Type B pancreatic cell (in vitro differentiated cells): ENCODE measurements at places on chromosomes 1 and 21. TPM values are rescaled to one million over a fixed set of nuclear protein-coding genes. Genes with fewer than 3 reads are reported as not detected.

DNA sequence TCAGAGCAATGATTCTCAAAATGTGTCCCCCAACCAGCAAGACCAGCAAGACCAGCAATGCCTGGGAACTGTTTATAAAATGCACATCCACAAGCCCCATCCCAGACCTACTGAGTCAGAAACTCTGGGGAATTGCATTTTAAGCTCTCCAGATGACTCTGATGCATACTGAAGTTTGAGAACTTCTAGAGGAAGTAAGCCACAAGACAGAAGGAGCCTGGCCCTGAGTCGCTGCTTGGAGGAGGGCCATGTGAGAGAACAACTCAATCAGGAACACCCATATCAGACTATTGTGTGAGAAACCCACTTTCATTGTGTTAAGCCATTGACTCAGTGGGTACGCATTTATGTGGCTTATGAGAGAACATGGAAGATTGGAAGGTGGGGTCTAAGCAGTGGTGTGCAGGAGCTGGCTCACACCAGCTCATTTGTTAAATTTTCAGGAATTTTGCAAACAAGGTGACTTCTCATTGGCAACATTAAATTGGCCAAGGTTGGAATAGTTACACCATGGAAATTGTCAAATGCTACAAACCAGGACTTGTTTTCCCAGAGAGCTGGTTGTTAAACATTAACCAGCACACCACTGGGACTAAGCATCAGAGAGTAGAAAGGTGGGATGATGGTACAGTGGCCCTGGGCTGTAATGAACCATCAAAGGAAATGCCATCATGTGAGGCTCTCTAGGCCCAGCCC, 38.9 kb downstream of the ATP1A1 start:
- H3K36me3 ChIP-seq: peaks cover 15% of the 10 kb centered on the region
- H3K4me3 ChIP-seq: no peak overlapping the region
- H3K27ac ChIP-seq: no peak overlapping the region

DNA sequence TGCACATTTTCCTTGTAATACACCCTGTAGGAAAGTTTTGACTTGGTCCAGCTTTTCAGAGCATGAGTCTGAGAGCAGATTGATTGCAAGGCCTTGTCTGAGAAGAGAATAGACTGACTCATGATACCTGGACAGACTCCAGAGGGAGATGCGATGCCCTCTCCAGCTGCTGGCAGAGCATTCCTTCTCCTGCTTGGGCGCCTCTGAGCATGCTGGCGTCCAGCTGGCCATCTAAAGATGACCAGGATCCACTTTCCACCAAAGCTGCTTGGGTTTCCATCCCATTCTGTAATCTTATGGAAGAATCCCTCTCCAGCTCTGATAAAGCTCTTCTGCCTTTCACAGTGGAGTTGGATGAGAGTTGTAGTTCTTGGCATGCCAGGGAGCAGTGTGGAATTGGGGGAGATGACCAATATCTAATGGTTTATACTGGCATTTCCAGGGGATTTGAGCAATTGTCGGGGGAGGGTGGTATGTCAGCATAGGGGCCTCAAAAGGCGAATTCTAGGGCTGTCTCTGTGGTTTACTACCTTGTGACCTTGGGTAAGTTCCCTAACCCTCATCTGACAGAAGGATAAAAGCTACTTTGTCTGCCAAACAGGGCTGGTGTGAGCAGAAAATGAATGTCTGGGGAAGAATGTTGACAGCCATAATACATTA, 19.5 kb downstream of the SZRD1 start:
- no peaks in the 10 kb centered on the region for H3K27me3 ChIP-seq
- H3K4me3 ChIP-seq: no peak overlapping the region
- no peak for DNase-seq

DNA sequence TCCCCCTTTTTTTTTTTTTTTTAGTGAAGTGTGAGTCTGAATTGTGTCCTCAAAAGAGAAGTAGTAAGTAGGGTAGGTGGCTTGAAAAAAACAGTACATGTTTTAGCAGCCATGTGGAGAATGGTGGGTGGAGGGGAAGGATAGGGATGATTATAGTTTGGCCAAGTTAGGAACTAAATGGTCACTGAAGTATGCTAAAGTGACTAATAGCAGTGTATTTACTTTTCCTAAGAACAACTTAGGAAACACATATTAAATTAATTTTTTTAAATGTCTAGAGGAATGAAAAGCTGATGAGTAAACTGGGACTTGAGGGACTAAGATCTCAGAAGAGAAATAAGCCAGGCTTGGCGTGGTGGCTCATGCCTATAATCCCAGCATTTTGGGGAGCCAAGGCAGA, 55.5 kb downstream of the PLA2G4A start:
- H3K36me3 ChIP-seq: no peaks in the 10 kb centered on the region
- no peak overlapping the region for H3K4me3 ChIP-seq
- no peaks in the 10 kb centered on the region for H3K4me1 ChIP-seq
- no peak overlapping the region for H3K27ac ChIP-seq
- no peak for DNase-seq
- peaks cover 31% of the 10 kb centered on the region for H3K27me3 ChIP-seq

GRCh38 chr1:175183586-175183985, 9.0 kb downstream of the KIAA0040 start:
- DNase-seq: no peak
- H3K4me3 ChIP-seq: no peak overlapping the region
- H3K27ac ChIP-seq: no peak overlapping the region
- H3K4me1 ChIP-seq: peaks cover 2% of the 10 kb centered on the region
- peaks cover 16% of the 10 kb centered on the region for H3K27me3 ChIP-seq
- H3K36me3 ChIP-seq: peaks cover 3% of the 10 kb centered on the region

- no peak for DNase-seq
- no peak overlapping the region for H3K4me3 ChIP-seq
- no peak overlapping the region for H3K27ac ChIP-seq
- no peaks in the 10 kb centered on the region for H3K27me3 ChIP-seq
- no peaks in the 10 kb centered on the region for H3K36me3 ChIP-seq
- peaks cover 16% of the 10 kb centered on the region for H3K4me1 ChIP-seq
Measured at GRCh38 chr1:231862611-231863010, 236.0 kb downstream of the DISC1 start.

DNA sequence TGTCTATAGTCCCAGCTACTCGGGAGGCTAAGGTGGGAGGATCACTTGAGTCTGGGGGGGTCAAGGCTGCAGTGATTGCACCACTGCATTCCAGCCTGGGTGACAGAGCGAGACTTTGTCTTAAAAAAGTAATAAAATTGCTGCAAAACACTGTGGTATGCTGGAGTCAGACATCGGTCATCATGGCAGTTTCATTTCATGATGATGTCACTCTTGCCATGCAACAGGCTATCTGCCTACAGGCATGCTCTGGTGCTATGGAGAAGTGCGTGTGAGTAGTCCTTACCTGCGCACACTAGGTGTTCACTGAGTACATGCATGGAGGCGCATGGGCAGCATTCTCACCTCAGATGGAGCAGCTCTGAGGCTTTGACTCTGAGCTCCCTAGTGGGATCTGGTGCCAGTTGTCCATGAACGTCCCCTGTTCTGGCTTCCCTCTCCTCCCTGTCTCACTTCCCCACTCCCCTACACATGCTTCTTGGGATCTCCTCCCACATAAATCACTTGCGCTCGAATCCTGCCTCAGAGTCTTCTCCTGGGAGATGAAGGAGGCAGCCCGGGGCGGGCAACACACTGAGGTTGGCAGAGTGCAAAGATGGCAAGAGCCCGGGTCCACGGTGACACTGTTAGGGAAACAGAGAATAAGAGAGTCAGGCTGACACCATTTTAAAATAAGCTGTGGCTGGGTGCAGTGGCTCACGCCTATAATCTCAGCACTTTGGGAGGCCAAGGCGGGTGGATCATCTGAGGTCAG, 10.4 kb upstream of the CELA3B start:
- peaks cover 3% of the 10 kb centered on the region for H3K27me3 ChIP-seq
- no peak overlapping the region for H3K4me3 ChIP-seq
- no peaks in the 10 kb centered on the region for H3K36me3 ChIP-seq
- peaks cover 9% of the 10 kb centered on the region for H3K4me1 ChIP-seq
- no peak overlapping the region for H3K27ac ChIP-seq

DNA sequence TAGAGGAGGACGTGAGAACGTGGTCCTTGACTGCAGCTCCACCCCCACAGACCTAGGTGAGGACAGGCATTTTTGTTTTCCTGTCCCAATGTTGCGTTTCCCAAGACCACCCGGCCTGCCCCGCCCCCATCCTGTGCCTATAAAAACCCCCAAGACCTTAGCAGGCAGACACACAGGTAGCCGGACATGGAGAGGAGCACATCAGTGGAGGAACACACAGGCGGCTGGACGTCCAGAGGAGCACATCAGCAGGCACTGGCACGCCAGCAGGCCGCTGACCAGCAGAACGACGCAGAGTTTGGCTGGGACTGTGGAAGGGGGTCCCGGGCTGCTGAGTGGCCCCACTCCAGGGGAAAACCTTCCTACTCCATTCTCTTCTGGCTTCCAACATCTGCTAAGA, 12.7 kb upstream of the HMGCL start:
- peak overlapping the region; percentile 55 for H3K27ac ChIP-seq
- peaks cover 6% of the 10 kb centered on the region for H3K4me1 ChIP-seq
- peaks cover 27% of the 10 kb centered on the region for H3K27me3 ChIP-seq
- DNase-seq: no peak

- DNase-seq: no peak
- no peak overlapping the region for H3K4me3 ChIP-seq
- H3K36me3 ChIP-seq: no peaks in the 10 kb centered on the region
Measured at GRCh38 chr1:183598386-183598785, 8.1 kb upstream of the NCF2 start.

GRCh38 chr1:43436371-43436770, 17.4 kb downstream of the HYI start:
- peaks cover 27% of the 10 kb centered on the region for H3K36me3 ChIP-seq
- H3K4me1 ChIP-seq: peaks cover 18% of the 10 kb centered on the region
- H3K27ac ChIP-seq: peak overlapping the region; percentile 27
- no peak for DNase-seq
- H3K4me3 ChIP-seq: no peak overlapping the region
- H3K27me3 ChIP-seq: no peaks in the 10 kb centered on the region

DNA sequence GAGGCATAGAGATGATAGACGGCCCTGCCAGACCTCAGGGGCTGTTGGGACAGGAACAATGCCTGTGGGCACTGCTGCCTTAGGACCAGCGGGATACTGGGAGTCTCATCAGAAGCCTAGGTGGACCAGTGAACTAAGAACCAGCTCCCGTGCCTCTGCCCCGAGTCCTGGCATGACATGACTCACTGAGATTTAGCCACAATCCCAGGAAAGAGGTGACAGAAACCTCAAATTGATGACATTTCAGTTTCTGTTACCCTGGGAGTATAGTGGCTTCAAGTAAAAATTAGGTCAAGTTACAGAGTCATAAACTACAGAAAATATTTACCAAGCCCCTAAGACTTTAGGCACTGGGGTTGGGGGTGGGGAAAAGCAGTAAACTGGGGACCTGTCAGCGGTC, 74.6 kb upstream of the GADD45A start:
- H3K27ac ChIP-seq: no peak overlapping the region
- no peak overlapping the region for H3K4me3 ChIP-seq
- H3K27me3 ChIP-seq: no peaks in the 10 kb centered on the region
- peaks cover 3% of the 10 kb centered on the region for H3K36me3 ChIP-seq

GRCh38 chr1:9542430-9542829, 3.2 kb downstream of the SLC25A33 start:
- peaks cover 8% of the 10 kb centered on the region for H3K36me3 ChIP-seq
- DNase-seq: no peak
- peak overlapping the region; percentile 74 for H3K4me3 ChIP-seq
- no peaks in the 10 kb centered on the region for H3K27me3 ChIP-seq

- H3K27me3 ChIP-seq: no peaks in the 10 kb centered on the region
- no peak overlapping the region for H3K27ac ChIP-seq
- H3K36me3 ChIP-seq: peaks cover 3% of the 10 kb centered on the region
- H3K4me3 ChIP-seq: no peak overlapping the region
- H3K4me1 ChIP-seq: peaks cover 6% of the 10 kb centered on the region
Measured at GRCh38 chr1:240423246-240423924, 188.6 kb downstream of the GREM2 start.

- no peaks in the 10 kb centered on the region for H3K36me3 ChIP-seq
- no peak for DNase-seq
- H3K4me3 ChIP-seq: no peak overlapping the region
- no peaks in the 10 kb centered on the region for H3K27me3 ChIP-seq
- H3K4me1 ChIP-seq: peaks cover 15% of the 10 kb centered on the region
Measured at GRCh38 chr1:211915924-211916323, 85.4 kb upstream of the LPGAT1 start.

- H3K27me3 ChIP-seq: peaks cover 1% of the 10 kb centered on the region
- H3K27ac ChIP-seq: no peak overlapping the region
- no peak for DNase-seq
Measured at GRCh38 chr1:29450591-29450990, 214.3 kb downstream of the PTPRU start.

- DNase-seq: no peak
- H3K27ac ChIP-seq: no peak overlapping the region
- H3K4me3 ChIP-seq: no peak overlapping the region
- no peaks in the 10 kb centered on the region for H3K36me3 ChIP-seq
- peaks cover 7% of the 10 kb centered on the region for H3K4me1 ChIP-seq
Measured at GRCh38 chr1:198032668-198033067, 115.5 kb downstream of the LHX9 start.

- no peak for DNase-seq
- H3K36me3 ChIP-seq: no peaks in the 10 kb centered on the region
- no peaks in the 10 kb centered on the region for H3K4me1 ChIP-seq
- H3K4me3 ChIP-seq: no peak overlapping the region
Measured at GRCh38 chr1:55012661-55013060, 13.9 kb downstream of the BSND start.

DNA sequence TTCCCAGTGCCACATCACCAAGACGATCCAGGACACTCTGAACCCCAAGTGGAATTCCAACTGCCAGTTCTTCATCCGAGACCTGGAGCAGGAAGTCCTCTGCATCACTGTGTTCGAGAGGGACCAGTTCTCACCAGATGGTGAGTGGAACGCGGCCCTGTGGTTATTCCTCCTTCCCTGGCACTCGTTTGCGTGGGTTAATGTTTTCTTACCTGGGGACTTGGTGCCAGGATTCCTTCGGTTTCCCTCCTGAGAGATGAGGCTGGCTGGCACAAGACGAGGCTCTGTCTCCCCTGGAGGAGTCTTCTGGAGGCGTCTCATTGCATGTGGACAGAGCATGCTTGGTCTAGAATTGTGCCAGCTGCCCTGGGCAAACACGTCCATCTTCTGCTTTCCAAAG, 29.3 kb downstream of the ATP5PO start:
- DNase-seq: no peak
- H3K27me3 ChIP-seq: no peaks in the 10 kb centered on the region
- no peak overlapping the region for H3K4me3 ChIP-seq
- H3K27ac ChIP-seq: no peak overlapping the region
- no peaks in the 10 kb centered on the region for H3K36me3 ChIP-seq
- H3K4me1 ChIP-seq: peaks cover 27% of the 10 kb centered on the region

- peak overlapping the region; percentile 85 for H3K27ac ChIP-seq
- H3K4me3 ChIP-seq: peak overlapping the region; percentile 99
- H3K36me3 ChIP-seq: peaks cover 4% of the 10 kb centered on the region
- H3K27me3 ChIP-seq: no peaks in the 10 kb centered on the region
Measured at GRCh38 chr1:23167353-23168078, 1.1 kb downstream of the LUZP1 start.

GRCh38 chr1:211583011-211583992, 4.3 kb upstream of the SLC30A1 start:
- DNase-seq: no peak
- H3K4me3 ChIP-seq: no peak overlapping the region
- no peaks in the 10 kb centered on the region for H3K27me3 ChIP-seq
- no peak overlapping the region for H3K27ac ChIP-seq

MRPS21 gene
- total RNA-seq: 81.7 and 84.4 TPM in 2 replicates

TFF3 gene
- 31.5 and 183 TPM in 2 replicates for total RNA-seq

EDN2 gene
- 0.24 and 1.0 TPM in 2 replicates for total RNA-seq

SPRR3 gene
- 155 and 164 TPM in 2 replicates for total RNA-seq

VSIG8 gene
- not detected in 2 replicates for total RNA-seq

RNF186 gene
- 1.3 and 1.9 TPM in 2 replicates for total RNA-seq

RXRG gene
- total RNA-seq: 0.98 and 5.8 TPM in 2 replicates

SEC16B gene
- 0.69 and 1.3 TPM in 2 replicates for total RNA-seq

IL10 gene
- not detected in 2 replicates for total RNA-seq

CD1B gene
- not detected in 2 replicates for total RNA-seq

PSMB4 gene
- total RNA-seq: 241 and 243 TPM in 2 replicates
